Left hindlimb (tissue), 1 donor: ENCODE measurements at places on chromosomes 7 and 10.

DNA sequence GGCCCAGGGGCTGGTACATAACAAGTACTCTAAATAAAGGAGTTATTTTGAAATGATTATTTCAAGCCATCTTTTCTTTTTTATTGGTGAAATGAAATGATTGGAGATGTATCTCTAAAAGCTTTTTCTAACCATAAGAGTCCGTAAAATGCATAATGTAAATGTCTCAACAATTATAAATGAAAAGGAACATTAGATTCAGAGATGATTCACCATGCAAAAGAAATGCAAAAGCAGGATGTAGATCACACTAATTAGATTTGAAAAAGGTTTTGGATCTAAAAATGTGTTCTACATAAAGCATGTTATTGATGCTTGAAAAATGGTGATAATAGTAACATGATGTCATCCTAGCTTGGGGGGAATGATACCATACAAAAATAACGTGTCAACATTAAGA, 15.6 kb downstream of the SLC26A4 start:
- no peak for DNase-seq

GRCh38 chr7:105690325-105690945, 109.1 kb upstream of the EFCAB10 start:
- no peak for DNase-seq

DNA sequence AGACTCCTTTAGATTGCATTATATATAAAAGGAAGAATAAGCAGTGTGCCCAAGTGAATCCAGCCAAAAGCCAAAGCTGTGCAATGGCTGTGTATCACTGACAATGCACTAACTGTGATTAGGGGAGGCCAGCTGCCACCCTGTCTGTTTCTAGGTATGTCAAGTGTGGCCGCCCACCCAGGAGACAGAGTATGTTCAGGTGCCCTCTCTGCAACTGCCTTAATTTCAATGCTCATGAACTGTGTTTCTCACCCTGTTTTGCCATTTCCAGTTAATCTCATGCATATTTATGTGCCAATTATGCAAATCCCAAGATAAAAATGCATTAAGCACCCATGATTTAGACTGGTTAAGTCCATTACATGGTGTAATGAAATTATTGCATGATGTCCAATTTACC, 159.4 kb downstream of the FRMD4A start:
- no peak for DNase-seq

GRCh38 chr7:73967832-73968290, 60.1 kb upstream of the ELN start:
- no peak for DNase-seq

GRCh38 chr10:46311501-46311951, 24.7 kb downstream of the ANTXRL start:
- DNase-seq = peak; percentile 19

DNA sequence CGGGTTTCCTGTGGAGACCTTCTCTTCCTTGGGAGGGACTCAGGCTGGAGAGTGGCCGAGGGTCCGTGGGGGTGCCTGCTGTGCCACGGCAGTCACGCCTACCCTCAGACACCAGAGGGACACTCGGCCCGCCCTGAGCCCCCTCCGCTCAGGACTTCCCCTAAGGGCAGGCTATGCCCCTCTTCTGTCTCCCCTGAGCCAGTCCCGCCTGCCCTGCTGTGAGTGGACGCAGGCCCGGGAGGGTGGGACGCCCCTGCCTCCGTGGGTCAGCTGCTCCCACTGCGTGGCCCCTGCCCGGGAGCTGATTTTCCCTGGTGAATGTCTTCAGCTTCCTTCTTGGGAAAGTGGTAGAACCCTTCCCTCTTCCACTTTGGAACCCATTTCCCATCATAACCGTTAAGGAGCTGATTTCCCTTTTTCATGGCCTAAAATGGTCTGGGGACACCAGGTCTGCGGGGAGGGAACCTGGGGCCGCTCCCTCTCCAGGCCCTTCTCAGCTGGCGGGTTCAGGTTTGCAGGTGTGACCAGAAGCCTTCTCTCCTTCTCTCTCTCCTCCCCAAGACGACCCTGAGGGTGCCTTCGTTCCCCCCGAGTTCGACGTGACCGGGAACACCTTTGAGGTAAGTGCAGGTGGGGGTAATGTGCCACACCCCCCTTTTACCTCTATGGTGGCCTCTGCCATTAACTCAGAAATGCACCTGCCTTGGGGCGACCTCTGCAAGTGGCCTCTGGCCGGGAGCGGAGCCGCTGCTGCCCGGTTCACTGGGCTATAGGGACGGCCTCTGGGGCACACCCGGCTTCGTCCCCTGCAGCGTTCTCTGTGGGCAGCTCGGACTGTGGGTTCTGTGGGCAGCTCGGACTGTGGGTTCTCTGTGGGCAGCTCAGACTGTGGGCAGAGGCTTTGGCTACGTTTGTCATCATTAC, 7.9 kb downstream of the KNDC1 start:
- DNase-seq = no peak

GRCh38 chr10:17169803-17170202, 31.7 kb downstream of the TRDMT1 start:
- DNase-seq = no peak

DNA sequence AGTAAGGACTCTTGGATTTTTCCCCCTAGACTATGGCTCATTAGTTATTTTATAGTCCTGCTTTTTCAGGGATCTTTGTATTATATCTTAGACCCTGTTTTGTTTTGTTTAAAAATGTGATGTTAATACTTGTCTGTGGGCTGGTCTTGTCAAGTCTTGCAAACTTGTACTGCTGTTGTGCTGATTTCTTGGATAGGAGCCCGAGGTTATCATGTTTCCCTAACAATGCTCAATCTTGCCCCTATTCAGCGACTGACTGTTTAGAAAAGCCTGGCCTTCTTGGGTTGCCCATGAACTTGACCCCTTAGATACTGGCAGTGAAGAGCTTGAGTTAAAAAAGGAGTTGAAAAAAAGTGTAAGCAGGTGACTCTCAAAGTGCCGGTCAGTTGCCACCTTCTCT, 115.7 kb downstream of the KIAA1217 start:
- DNase-seq = no peak

DNA sequence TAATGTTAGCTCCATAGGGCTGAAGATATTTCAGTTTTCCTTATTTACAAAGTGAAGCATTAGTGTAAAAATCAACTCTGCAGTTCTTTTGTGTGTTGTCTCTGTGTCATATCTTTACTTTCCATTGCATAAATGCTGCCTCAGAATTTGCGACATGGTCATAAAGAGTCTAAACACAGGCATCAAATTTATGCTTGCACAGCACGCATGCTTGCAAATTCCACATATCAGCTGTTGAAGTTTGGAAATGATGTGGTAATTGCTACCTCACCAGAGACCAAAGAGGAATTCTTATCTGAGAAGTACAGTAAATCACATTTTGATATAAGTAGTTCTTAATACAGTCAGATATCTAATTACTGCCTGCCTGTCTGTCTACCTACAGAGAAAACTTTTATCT, 348.2 kb upstream of the GRM3 start:
- DNase-seq = no peak

GRCh38 chr7:135335628-135336139, 102.0 kb downstream of the STRA8 start:
- peak; percentile 47 for DNase-seq

DNA sequence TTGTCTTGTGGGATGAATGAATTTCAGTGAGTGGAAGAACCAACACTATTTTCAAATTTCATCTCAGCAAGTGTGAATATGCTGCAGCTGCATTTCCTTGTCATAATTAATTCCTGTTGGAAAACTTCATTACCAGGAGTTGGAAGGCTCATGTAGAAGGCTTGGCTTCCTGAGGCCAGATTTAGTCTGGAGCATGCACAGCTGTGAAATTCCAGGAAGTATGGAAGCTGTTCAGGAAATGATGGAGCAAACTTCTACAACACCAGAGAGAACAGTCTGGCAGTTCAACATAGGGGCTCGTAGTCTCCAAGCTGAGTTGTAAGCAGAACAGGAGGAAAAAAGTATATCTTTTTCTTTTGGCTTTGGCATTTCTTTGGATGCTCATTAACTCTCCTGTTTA, 1439.9 kb upstream of the CELF2 start:
- peak; percentile 34 for DNase-seq

GRCh38 chr7:30927040-30927439, 15.4 kb downstream of the AQP1 start:
- DNase-seq = no peak

DNA sequence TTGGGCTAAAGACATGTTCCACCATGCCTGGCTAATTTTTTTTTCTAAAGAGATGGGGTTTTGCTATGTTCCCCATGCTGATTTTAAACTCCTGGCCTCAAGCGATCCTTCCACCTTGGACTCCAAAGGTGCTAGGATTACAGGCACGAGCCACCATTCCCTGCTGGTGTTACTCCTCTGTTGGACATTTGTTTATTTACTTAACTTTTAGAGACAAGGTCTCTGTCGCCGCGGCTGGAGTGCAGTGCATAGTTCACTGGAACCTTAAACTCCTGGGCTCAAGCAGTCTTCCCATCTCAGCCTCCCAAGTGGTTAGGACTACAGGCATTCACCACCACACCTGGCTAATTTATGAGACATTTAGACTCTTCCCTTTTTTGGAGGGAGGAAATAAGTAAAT, 38.9 kb downstream of the CCAR1 start:
- DNase-seq = no peak

- no peak for DNase-seq
Observed at GRCh38 chr10:92113911-92114600, 176.8 kb downstream of the CPEB3 start.

DNA sequence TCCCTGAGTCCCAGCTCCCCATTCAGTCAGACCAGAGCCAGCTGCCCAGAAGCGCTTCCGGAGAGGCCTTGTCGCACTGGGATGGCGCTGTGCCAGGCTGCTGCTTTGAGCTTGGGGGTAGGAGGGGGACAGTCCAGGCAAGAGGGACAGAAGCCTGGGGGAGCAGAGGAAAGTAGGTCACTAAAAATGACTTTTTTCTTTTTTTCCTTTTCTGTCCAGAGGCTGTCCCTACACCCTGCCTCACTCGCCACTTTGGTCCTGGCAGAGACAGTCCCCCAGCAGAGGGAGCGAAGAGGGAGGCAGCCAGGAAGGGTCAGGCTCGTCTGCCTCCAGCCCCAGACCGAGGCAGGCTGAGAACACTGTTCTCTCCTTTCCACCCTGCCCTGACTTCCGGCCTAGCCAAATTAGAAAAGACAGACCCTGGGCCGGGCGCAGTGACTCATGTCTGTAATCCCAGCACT, 15.8 kb upstream of the TRIM8 start:
- no peak for DNase-seq

GRCh38 chr10:101772017-101772894, 3.7 kb downstream of the FGF8 start:
- no peak for DNase-seq

- DNase-seq = no peak
Observed at GRCh38 chr7:105021352-105021751, 7.3 kb downstream of the KMT2E start.

DNA sequence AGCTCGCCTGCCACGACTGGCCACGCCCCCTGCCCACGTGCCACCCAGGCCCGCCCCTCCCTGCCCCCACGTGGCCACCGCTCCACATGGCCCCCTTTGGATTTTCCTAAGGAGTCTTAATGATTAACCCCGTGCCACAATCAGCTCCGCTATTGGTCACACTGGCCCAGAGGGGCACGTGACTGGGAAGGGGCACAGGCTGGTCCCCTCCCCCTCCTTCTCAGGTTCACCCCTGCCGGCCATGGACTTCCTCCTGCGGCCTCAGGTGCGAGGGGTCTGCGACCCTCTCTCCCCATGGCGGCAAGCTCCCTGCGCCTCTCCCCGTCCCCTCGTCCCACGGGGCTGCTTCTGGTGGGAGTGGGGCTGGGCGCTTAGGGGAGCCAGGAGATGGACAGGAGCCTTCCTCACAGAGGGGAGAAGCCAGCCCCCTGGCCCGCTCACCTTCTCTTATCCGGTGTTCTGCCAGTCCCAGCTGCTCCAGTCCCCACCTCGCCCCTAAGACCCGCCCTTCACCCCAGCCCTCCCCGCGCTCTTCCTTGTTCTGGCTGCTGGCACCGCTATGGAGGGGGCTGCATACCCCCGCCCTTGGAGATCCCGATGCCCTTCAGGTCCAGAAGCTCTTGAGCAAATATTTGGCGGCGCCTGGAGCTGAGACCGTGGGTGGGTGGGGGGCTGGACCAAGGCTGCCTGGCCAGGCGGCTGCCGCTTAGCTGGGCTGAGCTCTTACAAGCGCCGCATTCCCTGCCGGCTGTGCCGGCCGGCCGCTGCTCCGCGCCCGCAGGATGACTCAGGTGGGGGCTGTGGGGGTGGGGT, 3.2 kb downstream of the SLC4A2 start:
- peak; percentile 59 for DNase-seq

- DNase-seq = peak; percentile 58
Observed at GRCh38 chr10:79379512-79380124, 32.3 kb downstream of the PPIF start.

GRCh38 chr7:100019908-100020307, 4.5 kb downstream of the ZKSCAN1 start:
- no peak for DNase-seq
